CD8-positive, alpha-beta T cell (primary cell): ENCODE measurements at places on chromosomes 12 and 14.

GRCh38 chr12:123148223-123148622 lies 2.7 kb downstream of the PITPNM2 start:
- no peak for DNase-seq

GRCh38 chr14:49551569-49551968 lies 34.6 kb downstream of the RPS29 start:
- DNase-seq, result no peak

DNA sequence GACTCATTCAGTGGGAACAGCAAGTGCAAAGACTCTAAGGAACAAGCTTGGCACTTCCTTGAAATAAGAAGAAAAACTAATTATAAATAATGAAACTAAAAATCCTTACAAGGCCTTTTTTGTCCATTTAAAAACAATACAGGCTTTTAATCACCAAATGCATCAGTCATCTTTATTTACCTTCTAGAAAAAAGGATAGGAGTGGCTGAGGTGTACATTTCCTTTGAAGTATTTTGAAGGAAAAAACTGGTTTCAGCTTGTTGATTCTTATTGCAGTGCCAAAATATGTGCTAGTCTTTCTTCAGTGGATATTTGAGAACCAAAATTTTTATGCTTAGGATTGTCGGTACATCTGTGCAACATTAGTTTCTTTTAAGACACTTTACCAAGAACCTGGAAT lies 29.8 kb downstream of the MED21 start:
- no peak for DNase-seq

- DNase-seq, result no peak
Measured at GRCh38 chr12:101951002-101951670, 73.8 kb downstream of the DRAM1 start.

- no peak for DNase-seq
Measured at GRCh38 chr14:85363358-85363757, 166.6 kb upstream of the FLRT2 start.

GRCh38 chr14:87264272-87264785 lies 728.7 kb downstream of the GALC start:
- DNase-seq, result no peak

- DNase-seq, result no peak
Measured at GRCh38 chr14:104953896-104954656, 24.1 kb downstream of the AHNAK2 start.

DNA sequence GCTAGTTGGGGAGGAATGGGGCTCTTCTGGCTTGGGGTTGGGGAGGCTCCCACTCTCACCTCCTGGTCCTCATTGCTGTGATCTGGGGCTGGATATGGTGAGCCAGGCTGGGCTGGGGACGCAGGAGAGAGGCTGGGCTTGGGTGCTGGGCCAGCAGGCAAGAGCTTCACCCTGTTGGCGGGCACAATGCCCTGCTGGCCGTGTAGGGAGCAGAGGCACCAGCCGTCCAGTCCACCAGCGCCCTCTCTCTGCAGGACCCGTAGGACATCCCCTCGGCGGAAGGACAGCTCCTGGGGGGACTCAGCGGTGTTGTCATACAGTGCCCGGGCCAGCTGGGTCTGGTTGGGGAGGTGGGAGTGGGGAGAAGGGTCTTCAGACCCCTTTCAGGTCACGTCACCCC lies 4.5 kb downstream of the EFS start:
- DNase-seq, result no peak

DNA sequence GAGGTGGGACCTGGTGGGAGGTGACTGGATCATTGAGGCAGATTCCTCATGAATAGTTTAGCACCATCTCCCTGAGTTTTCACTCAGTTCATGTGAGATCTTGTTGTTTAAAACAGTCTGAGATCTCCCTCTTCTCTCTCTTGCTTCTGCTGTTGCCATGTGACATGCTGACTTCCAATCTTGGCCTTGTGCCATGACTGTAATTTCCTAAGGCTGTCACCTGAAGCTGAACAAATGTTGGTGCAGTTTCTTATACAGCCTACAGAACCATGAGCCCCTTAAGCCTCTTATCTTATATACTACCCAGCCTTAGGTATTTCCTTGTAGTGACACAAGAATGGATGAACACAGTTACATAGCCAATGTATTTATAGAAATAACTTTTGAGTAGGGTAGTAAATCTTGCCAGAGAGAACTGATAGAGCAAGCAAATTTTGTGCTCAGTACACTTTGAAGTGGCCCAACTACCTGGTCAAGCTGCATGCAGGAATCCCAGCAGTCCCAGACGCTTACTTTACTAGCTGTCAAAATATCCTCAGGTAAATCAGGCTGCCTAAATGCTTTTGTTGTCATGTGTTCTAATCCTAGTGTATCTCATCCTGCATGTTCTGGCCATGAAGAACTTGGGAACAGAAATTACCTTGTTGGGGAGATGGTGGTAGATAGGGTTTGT lies 445.6 kb upstream of the MIS18BP1 start:
- no peak for DNase-seq

DNA sequence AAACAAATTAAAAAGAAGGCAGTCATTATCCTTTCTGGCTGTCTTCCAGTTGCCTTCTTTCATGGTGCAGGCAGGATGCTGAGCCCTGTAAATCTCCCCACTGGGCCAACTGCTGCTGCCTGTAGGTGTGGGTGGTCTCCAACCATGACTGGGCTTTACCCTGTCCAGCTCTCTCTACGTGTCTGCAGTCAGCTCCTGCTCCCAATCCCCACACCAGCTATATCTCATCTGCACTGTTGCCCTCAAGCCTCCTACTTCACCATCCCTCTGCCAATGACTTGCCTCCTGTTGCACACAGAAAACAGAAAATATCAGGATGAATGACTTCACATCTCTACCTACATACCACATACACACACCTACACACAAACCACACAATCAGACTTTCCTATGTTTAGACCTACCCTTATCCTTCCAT lies 39.7 kb upstream of the PSMA6 start:
- DNase-seq, result no peak

DNA sequence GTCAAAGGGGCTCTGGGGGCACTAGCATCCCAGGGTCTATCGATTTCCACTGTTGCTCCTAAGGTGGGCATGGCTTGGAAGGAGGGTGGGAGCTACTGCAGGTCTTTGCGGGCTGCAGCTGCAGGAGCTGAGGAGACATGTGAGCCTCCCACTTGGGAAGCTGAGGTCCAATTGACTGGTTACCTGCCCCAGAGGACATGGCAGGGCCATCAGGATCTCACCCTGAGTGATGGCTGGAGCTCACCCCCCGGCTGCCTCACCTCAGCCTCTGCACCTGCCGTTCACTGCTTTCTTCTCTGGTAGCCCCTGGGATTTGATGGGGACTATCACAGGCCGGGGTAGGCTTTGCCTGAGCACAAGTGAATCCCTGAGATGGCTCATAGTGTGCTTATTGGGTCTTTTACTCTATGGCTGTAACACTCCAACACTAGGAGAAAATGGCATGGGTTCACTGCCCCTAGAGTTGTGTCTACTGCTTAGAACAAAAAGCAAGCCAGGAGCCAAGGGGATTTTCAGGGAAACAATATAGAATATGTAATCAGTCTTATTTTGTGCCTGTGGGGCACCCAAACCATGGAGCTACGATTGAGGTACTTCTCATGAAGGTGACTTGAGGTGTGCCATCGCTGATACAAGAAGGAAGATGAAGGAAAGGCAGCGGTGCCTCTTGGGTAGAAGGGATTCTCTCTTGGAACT lies 3.2 kb upstream of the KRT4 start:
- no peak for DNase-seq

GRCh38 chr14:53953828-53954550 lies 2.6 kb downstream of the BMP4 start:
- DNase-seq, result no peak

DNA sequence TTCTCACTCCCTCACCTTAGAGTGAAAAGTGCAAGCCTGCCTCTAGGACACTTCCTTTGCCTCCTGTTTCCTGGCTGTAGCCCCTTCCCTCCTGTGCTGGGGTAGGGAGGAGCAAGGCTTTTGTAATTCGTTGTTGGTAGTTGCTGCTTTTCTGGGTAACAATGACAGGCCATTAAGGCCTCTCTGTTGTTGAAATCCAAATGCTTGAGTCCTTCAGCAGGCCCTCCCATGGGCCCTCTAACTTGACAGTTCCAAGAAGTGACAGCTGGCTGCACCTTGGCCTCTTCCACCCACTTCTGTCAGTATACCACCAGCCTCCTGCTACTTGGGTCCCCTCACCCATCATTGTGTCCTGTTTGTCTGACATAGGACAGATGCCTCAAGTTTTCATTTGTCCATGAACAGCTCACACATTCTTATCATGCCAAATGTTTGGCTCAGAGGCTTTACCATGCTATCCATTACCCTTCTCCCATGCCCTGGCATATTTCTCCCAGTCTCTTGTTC lies 103.7 kb upstream of the PDE3A start:
- DNase-seq, result no peak

GRCh38 chr12:111754671-111755070 lies 12.1 kb upstream of the ALDH2 start:
- no peak for DNase-seq

DNA sequence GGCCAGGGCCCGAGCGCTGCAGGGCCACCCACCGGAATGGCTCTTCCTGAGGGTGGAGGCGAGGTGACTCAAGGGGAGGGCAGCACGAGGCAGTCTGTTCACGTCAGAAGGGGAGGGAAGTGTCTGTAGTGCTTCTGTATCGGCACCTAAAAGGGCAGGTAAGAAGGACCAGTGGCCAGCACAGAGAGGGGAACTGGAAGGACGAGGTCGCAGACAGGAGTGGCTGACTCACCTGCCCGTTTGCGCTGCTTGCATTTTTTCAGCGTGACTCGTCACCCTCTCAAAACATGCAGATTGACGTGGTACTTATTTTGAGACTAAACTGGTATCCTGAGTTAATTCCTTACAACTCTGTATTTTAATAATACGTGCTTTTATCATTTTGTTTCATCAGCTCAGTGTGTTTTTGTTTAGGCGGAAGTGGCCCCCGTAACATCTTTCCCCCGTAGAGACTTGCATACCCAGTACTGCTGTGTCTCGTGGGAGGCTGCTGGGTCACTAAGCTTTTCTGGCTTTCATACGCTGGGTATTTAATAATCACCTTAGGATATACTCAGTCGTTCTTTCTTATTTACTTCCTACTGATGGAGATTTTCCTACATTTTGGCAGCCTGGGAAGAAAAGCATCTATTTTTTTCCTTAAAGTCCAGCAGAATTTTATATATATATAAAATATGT lies 26.4 kb downstream of the SFSWAP start:
- DNase-seq, result no peak
